ENCODE measurements at places on chromosomes 16 and 17.

GRCh38 chr16:89052191-89052889 is 41.3 kb upstream of the ACSF3 start:
- DNase-seq = no peak

- no peak for DNase-seq
Observed at GRCh38 chr16:85915125-85915845, 16.3 kb downstream of the IRF8 start.

DNA sequence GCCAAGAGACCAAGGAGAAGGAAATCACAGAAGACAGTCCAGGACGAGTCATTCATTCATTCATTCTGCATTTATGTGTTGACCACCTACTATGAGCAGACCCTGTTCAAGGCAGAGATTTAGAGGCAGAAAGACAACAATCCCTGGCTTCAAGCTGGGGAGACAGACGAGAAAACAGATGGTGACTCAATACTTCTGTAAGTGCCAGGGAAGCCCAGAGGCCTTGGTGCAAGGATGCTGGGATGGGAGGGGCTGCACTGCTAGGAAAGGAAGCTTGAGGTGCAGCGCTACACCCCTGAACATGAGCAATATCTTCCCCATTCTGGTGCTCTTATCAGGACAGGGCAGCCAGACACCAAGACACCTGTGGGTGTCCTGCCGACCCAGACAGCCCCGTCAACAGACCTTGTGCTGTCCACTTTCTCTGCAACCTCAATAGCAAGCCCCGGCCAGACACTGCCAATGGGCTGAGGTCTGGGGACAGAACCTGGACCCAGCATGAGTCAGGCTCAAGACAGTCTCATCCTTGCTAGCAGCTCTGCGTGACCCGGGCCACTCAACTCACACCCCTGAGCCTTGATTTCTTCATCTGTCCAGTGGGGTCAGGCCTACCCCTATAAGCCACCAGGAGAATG is 163.5 kb downstream of the COPRS start:
- DNase-seq = no peak

DNA sequence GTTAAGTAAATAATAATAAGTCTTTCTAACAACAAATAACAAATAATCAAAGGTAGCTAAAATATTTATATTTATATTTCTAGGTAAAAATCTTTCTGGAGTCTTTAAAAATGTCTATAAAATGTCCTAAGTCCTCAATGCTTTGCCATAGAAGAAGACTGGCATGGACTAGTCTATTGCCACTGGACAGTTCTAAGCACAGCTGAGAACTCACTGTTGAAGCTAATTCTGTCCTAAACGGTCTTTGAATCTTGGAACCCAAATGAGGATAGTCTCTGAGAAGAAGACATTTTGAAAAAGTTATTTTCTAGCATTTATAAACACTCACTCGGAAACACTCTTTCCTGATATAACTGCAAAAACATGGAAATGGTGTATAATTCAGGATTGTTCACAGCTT is 539 bp downstream of the MYH8 start:
- no peak for DNase-seq

- no peak for DNase-seq
Observed at GRCh38 chr17:7043182-7043496, 753 bp downstream of the SLC16A11 start.

DNA sequence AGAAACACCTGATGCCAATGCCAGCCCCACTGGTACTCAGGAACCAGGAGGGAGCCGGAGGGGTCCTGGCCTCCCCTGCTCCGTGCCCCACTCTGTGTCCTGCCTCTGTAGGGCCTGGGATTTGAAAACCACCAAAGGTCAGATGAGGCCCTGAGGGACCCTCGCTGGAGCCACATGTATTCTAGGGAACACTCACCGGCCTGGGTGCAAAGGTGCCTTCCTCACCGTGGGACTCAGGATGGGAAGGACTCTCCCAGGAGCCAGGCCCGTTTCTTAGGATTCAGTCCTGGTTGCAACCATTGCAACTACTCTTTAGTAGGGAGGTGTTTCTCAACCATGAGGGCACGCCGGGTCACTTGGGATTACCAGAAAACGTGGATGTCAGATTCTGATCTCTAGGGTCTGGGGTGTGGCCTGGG is 74.6 kb downstream of the N4BP1 start:
- DNase-seq = no peak

- no peak for DNase-seq
Observed at GRCh38 chr17:72598695-72599094, 477.9 kb downstream of the SOX9 start.

DNA sequence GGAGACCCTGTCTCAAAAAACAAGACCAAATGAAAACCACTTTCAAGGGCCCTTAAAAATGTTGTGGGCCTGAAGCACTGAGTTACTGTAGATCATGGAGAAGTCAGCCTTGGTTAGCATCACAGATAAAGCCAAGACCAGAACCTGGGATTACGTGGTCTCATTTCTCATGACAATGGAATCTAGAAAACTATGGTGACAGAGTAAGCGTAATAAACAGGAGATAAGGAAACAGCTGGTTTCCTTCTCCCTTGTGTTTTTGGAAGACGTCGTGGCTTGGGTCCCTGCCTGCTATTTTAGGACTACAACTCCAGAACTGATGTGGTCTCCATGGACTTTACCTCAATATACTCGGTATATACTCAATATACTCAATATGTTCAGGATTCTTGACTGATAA is 180.7 kb upstream of the ZFHX3 start:
- DNase-seq = no peak
